GM12864 (cell line): ENCODE measurements at places on chromosomes 7 and 10.
A peak's percentile ranks its signal among the peaks of the same experiment; 100 is the strongest.

- DNase-seq = peak; percentile 82
Measured at GRCh38 chr10:17023386-17024298, 106.0 kb downstream of the CUBN start.

GRCh38 chr7:54544149-54544526 lies 2.0 kb downstream of the VSTM2A start:
- no peak for DNase-seq

GRCh38 chr10:22321156-22321923 lies 441 bp downstream of the BMI1 start:
- no peak for DNase-seq

GRCh38 chr10:49601857-49602256 lies 8.3 kb upstream of the SLC18A3 start:
- no peak for DNase-seq

GRCh38 chr7:142812437-142813215 lies 41.9 kb downstream of the PRSS2 start:
- DNase-seq = no peak

DNA sequence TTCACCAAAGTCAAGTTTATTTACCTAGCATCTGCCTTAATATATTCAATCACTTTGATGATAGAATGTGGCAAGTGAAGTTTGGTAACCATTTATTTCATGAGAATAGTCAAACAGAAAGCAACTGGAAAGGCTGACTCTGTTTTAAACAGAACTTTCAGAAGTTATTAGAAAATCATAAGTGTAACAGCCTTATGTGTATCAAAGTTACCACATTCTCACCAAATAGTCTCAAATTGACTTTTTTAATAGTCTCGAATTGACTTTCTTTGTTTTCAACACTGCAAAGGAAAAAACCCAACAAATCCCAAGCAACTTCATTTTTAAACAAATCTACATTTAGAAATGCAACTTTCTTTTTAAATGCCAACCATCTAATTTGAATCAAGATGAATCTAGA lies 29.5 kb downstream of the NAMPT start:
- DNase-seq = no peak

DNA sequence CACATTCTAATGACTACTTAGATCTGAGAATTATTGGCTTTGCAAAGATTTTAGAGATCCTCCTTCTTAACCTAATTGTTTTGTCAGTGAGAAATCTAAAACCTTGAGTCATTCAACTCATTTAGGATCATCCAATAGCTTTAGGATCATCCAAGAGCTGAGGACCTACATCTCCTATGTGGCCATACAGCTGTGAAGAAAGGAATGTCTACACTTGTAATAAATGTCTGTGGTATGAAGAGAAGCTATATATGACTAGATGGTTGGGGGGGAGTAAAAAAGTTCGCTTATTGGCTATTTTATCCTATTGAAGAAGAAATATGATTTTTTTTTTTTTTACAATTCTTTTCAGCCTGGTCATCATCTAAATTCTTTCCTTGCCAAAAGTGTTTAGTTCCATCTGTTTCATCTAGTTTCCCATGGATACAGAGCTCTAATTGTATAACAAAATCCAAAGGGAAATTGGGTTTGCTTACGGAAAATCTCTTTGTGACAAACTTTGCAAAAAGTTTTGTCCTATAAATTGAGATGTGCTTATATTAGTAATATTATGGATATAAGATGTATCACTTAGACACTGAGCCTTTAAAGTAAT lies 196.7 kb downstream of the PRKG1 start:
- DNase-seq = no peak

DNA sequence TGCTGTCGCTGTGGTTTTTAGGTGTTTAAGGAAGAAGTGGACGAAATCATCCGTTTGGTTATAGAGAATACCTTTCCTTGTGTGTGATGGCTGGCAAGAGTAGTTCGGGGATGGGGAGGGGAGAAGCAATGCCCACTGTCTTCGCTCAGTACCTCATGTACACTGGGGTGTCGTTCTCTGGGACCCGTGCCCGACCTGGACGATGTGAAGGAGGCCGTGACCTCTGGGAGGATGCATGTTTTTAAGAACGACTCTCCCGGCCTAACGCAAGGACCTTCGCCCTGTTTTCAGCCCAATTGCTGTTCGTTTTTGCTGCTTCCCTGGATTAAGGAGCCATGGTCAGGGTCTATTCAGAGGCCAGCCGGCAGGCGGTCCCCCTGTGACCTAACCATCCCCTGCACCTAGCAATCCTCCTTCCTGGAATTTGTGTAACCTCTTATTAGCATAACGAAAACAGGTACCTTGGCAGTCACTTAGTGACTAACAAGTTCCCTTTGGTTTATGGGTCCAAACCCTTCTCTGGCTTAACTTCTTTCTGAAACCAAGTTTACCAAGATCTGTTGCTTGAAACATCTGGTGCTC lies 1.3 kb downstream of the NFE2L3 start:
- no peak for DNase-seq

DNA sequence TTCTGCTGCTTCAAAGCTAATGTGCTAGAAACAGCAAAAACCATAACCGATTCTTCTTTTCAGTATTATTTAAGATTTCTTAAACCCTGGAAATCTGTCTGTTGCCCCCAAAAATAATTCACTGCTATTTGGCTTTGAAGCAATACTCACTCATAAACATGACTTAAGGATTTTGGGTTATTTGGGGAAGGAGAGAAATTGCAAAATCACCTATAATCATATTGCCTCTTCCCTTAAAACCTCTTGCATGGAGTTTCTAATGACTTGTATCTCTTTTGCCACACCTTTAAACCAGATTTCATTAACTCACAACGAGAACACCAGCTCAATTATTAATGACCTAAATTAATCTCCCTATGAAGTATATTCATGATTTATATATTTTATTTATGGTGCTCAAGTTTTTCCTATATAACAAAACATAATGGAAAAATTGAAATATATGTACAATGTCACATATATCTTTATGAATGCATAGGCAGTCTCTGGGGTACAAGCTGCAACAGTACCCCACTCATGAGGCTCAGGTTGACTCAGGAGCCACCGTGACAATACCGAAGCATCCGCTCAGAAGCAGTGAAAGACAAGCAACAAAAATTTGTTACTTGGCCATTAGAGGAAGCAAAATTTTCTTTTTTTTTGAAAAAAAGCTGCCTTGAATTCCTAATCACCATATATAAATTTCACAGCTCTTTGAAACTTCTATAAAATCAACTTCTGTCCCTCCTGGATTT lies 3.0 kb downstream of the NAMPT start:
- no peak for DNase-seq

- DNase-seq = no peak
Measured at GRCh38 chr7:10644849-10645248, 328.8 kb upstream of the PHF14 start.

DNA sequence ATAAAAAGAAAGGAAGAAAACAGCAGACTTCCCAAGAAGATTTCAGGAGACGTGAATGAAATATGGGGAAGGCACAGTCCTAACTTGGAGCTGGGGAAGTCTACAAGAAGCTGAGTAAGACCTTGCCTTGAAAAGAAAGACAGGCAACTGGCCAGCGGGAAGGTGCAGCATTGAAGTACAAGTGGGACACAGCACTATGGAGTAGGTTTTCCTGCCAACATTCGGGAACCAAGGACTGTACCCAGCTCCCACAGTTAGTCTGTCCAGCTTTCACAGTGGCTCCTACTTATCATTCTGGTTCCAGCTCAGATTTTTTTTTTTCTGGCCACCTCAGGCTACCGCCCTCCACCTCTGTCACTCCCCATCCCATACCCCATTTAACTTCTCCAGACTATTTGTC lies 10.0 kb downstream of the HPS1 start:
- DNase-seq = no peak

DNA sequence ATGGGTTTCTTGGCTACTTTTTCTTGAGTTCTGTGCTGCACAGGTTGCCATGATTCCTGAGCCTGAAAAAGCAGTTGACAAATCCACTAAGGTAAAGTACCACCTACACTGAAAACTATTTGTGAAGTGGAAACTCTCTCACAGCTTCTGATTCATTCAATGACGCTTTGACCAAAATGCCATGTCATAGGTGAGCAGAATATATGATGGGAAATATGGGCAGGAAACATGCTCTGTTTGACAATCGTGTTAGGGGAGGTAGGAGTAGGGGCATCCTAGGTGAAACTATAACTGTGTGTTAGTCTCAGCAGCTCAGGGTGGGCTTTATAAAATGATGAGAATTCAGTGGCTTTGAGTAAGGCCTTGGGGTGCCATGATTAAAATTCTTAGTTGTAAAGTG lies 69.6 kb upstream of the ELMO1 start:
- DNase-seq = no peak

DNA sequence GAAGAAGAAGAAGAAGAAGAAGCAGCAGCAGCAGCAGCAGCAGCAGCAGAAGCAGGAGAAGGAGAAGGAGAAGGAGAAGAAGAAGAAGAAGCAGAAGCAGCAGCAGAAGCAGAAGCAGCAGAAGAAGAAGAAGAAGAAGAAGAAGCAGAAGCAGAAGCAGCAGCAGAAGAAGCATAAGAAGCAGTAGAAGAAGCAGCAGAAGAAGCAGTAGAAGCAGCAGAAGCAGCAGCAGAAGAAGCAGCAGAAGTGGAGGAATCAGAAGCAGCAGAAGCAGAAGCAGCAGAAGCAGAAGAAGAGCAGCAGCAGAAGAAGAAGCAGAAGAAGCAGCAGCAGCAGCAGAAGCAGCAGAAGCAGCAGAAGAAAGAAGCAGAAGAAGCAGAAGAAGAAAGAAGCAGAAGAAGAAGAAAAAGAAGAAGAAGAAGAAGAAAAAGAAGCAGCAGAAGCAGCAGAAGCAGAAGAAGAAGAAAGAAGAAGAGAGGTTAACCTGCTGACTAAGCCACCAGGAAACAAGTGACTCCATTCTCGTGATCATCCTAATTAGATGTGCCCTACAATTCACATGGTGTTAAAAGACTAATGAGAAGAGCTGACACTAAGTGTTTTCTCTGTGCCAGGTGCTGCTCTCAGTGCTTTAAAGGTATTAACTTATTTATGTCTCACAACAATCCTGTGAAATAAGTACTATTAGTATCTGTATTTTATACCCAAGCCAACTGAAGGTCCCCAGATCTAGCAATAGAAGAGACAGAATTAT lies 11.6 kb downstream of the CDNF start:
- DNase-seq = no peak
